ENCODE measurements at places on chromosomes 5 and 9.

DNA sequence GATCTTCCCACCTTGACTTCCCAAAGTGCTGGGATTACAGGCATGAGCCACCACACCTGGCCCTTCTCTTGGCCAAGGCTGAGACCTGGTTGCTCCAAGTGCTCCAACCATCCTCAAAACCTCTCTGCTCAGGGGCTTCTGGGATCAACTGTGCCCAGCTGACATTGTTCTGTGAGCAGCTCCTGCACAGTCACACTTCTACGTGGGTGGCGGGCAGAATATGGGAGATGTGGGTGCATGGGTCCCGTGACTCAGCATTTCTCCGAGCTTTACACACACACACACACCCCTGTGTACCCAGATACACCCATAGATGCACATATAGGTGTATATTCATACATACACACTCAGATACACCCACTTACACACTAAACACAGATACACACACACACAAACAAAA is 10.5 kb upstream of the MYORG start:
- DNase-seq, result no peak

- DNase-seq, result no peak
Observed at GRCh38 chr5:139523635-139524445, 37.3 kb upstream of the UBE2D2 start.

- DNase-seq, result no peak
Observed at GRCh38 chr9:5869315-5870019, 21.2 kb upstream of the MLANA start.

GRCh38 chr9:72575666-72576065 is 54.3 kb downstream of the TMC1 start:
- no peak for DNase-seq

- no peak for DNase-seq
Observed at GRCh38 chr9:129121483-129121882, 10.3 kb downstream of the PTPA start.

Measured in AG04449 (cell line).